Femur (tissue), 1 donor: ENCODE measurements at places on chromosomes 2 and 18.

- peak; percentile 73 for DNase-seq
These were observed at the start of gene SEMA4C for GRCh38 chr2:96869822-96870625. Gene SEMA4C, minus strand, starts transcription at chr2:96870080. Its CDS starts 2,194 bp downstream, at chr2:96867886.

DNA sequence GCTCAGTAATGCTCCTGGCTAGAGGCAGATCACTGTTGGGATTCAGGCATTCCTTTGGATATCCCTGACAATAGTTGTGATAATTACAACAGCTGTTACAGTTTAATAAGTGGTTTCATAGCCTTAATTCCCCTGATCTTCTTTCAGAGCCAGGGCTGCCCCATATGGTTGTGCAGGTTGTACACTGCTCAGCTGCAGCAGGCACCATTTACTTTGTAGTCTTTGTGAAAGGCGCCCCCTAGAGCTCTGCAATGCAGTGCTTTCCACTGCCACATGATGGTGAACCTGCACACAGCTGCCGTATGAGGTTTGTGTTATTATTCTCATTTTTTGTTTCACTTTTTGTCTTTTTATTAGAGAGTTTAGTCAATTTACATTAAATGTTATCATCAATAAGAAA, 239.1 kb downstream of the KCNS3 start:
- DNase-seq: no peak

DNA sequence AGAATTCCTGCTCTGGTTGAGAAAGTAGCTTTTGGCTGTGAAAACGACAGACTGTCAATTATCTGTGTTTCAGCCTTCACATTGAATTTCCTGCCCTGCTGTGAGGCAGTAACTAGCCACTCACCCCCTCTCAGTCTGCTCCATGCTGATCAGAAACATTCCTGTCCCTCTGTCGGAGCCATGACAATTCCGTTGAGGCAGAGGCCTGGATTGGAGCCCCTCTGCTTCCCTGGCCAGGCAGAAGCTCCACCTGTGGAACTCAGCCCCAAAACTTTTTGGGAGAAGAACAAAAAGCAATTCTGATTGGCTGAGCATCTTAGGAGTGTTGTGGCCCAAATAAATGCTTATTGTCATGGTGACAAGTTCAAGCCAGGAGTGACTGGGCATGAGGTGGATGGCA, 60.0 kb downstream of the APOB start:
- DNase-seq: no peak

GRCh38 chr18:60188958-60189357, 183.6 kb downstream of the MC4R start:
- DNase-seq: peak; percentile 38

GRCh38 chr2:222943820-222944219, 83.0 kb downstream of the ACSL3 start:
- DNase-seq: no peak

GRCh38 chr2:212794471-212794870, 255.9 kb upstream of the ERBB4 start:
- DNase-seq: no peak

GRCh38 chr18:22872900-22873537, 60.1 kb upstream of the RBBP8 start:
- no peak for DNase-seq

GRCh38 chr2:171592036-171592555, 69.8 kb downstream of the CYBRD1 start:
- DNase-seq: no peak

GRCh38 chr2:48600204-48600813, 17.3 kb upstream of the GTF2A1L start:
- no peak for DNase-seq

DNA sequence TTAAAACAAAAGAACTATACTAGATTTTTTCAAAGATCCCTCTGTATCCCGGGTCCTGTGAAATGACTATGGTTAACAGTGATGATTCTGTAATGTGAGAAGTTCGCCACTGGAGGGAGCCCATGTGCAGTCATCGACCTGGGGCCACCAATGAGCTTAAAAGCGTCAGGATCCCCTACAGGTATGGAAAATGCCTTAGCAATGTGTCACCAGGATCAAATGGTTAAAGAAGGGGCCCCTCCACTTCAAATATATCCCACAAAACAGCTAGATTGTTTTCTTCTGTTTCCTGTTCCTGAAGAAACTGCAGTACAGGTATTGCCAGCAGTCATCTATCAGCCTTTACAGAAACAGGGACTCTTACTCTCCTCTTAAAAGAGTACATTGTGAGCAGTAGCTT, 15.3 kb downstream of the CHRNA1 start:
- DNase-seq: peak; percentile 71

DNA sequence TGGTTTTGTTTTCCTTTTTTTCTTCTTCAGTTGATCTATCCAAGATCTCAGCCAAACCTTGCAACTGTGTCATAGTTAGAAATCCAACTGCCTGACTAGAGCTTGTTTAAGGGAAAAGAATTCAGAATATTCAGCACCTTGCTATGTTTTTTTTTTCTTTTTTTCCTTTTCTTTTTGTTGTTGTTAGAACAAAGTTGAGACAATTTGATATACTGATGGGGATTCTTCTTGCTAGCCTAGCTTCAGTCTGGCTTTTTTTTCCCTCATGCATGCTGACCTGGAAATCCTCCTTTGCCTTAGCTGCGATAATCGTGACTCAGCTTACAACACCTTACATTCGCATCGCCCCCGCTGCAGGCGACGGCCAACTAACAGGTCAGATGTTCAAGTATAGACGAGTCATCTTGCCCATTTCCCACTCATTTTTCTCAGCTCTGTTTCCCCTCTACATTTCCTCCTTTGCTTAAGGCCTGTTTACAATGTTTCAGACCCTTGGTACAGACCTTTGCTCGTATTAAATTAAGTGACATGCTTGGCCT, 487.2 kb upstream of the RAB12 start:
- no peak for DNase-seq

- DNase-seq: no peak
These were observed 31.5 kb downstream of the SIX3 start for GRCh38 chr2:44972771-44973535.

DNA sequence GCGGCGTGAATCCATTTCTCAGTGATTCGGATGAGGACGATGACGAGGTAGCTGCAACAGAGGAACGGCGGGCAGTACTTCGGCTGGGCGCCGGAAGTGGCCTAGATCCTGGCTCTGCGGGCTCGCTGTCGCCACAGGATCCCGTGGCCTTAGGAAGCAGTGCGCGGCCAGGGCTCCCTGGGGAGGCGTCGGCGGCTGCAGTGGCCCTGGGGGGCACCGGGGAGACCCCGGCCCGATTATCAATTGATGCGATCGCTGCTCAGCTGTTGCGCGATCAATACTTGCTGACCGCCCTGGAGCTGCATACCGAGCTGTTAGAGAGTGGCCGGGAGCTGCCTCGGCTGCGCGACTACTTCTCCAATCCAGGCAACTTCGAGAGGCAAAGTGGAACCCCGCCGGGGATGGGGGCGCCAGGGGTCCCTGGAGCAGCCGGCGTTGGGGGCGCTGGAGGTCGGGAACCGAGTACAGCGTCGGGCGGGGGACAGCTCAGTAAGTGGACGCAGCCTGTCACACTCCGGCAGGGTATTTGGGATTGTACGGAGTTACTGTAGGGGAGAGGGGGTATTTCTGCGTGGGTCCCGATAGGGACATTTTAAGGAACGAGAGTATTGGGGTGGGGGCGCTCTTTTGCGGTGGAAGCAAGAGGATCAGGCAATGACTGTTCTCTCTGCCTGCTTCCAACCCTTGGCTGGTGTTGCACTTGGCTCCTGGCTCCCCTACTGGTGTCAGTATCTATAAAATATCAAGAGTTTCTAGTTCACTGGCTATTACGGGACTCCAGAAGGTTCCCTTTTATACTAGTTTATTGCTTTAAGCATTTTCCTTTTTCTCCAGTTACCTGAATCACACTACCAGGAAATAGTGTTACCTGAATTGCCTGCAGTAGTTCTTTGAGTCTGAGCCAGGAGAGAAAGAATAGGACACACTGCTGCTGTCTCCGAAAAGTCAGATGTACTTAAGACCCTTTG, 772 bp downstream of the RELCH start:
- peak; percentile 48 for DNase-seq

- no peak for DNase-seq
These were observed 71.1 kb downstream of the SCN9A start for GRCh38 chr2:166304656-166305055.

GRCh38 chr2:67834482-67834881, 228.3 kb downstream of the C1D start:
- DNase-seq: no peak

GRCh38 chr2:225602205-225602604, 202.7 kb downstream of the NYAP2 start:
- DNase-seq: no peak

GRCh38 chr2:187232749-187233148, 215.3 kb downstream of the CALCRL start:
- no peak for DNase-seq

- no peak for DNase-seq
These were observed 47.4 kb upstream of the ANKRD62 start for GRCh38 chr18:12046046-12046750.

- DNase-seq: no peak
These were observed 238.3 kb downstream of the CLIP4 start for GRCh38 chr2:29353403-29353991.

DNA sequence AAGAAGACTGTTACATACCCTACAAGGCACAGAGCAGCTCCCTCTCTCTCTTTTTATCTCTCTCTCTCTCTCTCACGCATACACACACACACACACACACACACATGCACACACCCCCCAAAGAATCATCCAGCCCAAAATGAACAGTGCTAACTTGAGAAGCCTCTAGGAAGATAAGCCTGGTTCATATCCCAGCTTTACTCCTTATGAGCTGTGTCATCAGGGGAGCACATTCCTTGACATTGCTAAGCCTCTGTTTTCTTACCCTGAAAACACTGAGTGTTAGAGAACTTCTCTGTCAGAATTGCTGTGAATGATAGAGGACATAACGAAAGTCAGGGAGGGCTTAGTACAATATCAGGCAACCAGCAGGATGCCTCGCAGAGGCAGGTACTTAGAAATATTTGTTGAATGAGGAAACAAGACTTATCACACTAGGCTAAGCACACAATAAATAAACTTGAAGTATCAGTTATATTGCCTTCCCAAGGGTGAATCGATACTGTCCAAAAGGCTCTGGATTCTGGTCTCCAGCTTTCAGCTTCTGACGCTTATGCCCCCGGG, 725.6 kb upstream of the ID2 start:
- DNase-seq: no peak

GRCh38 chr2:223865907-223866508, 28.6 kb upstream of the AP1S3 start:
- DNase-seq: no peak

- DNase-seq: no peak
These were observed 86.8 kb downstream of the EML6 start for GRCh38 chr2:54810246-54810645.

DNA sequence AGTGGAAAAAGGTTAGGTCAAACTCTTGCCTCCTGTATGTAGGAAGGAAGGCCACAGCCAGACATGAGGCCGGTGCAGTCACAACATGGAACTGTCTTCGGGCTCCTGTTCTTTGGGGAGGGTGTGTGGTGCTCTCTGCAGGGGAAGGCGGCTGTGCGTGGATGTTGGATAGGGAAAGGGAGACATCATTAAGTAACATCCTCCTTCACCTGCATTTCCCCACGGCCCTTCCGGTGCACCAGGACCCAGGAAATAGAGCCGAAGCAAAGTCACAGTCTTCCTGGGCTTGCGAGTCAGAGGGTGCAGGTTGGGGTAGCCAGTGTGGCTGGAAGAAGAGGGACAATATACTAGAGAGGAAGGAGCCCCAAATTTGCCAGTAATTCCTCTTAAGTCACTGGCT, 78.9 kb upstream of the SMAD7 start:
- no peak for DNase-seq

DNA sequence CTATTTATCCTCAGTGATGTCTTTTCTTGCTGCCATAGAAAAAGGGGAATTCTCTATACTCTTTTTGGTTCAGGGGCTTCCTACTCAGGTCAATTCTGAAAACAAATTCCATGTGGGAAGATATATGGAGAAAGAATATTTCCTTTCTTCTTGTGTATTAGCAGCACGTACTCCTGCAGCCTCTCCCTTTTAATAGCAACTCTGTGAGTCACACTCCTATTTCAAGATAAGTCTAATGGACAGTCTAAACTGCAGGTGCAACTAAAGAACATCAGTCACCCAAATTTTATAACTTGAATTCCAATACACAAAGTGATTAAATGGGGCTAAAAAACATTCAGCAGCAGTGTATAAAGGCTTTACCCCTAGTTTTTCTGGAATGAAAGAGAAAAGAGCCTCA, 942.2 kb downstream of the CNTNAP5 start:
- no peak for DNase-seq

DNA sequence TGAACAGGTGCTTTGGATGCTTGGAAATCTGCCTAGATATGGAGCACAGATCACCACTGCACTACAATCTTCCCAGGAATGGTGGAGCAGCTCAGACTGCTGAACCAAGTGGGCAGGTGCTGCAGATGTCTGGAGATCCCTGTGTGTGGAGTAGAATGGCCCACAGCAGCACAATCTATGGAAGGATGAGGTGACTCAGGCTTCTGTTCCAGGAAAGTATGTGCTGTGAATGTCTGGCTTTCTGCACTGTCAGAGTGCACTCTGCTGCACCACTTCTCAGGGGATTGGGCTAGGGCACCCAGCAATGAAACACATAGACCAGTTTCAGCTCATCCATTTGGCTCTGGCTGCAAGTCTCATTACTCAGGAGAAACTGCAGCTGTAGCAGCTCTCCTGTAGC, 865.4 kb upstream of the NXPH2 start:
- no peak for DNase-seq

- DNase-seq: no peak
These were observed 133.6 kb upstream of the APCDD1 start for GRCh38 chr18:10320791-10321190.

DNA sequence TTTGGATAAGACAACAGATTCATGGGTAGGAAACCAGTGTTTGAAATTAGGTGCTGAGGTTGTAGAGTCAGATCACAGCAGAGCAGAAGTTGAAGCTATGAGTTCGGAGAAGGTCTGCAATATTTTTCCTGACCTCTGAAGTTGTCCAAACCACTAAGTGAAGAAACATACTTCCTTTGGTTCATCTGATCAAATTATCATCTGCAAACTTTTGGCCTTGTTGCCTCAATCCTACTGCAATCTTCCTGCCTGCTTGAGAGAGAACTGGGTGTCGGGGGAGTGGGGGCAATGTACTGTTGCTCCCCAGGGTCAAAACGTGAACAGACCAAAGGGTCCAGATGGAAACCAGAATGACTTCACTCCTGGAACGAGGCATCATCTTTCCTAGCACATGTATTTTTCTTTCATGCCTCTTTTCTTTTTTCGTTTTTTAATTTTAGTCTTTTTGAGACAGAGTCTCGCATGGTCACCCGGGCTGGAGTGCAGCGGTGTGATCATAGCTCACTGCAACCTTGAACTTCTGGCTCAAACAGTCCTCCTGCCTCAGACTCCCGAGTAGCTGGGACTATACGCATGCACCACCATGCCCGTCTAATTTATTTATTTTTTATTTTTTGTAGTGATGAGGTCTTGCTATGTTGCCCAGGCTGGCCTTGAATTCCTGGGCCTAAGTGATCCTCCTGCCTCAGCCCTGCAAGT, 42.7 kb downstream of the RAB31 start:
- DNase-seq: no peak

GRCh38 chr18:5167831-5168230, 29.2 kb downstream of the AKAIN1 start:
- no peak for DNase-seq

GRCh38 chr2:65818873-65819451, 386.6 kb upstream of the SPRED2 start:
- DNase-seq: no peak
